ENCODE measurements at places on chromosomes 4 and X.
A peak's percentile ranks its signal among the peaks of the same experiment; 100 is the strongest.

GRCh38 chr4:103499094-103499493 is 220.7 kb downstream of the TACR3 start:
- no peaks in the 10 kb centered on the region for H3K4me1 ChIP-seq
- no peak for DNase-seq
- H3K27ac ChIP-seq: no peak overlapping the region
- no peak overlapping the region for H3K4me3 ChIP-seq
- no peaks in the 10 kb centered on the region for H3K27me3 ChIP-seq
- H3K36me3 ChIP-seq: no peaks in the 10 kb centered on the region

- H3K36me3 ChIP-seq: no peaks in the 10 kb centered on the region
- peaks cover 1% of the 10 kb centered on the region for H3K27me3 ChIP-seq
- DNase-seq: no peak
- no peak overlapping the region for H3K27ac ChIP-seq
These were observed 33.6 kb downstream of the GSPT2 start for GRCh38 chrX:51776851-51777250.

- H3K4me1 ChIP-seq: no peaks in the 10 kb centered on the region
- H3K4me3 ChIP-seq: no peak overlapping the region
- no peak overlapping the region for H3K27ac ChIP-seq
- H3K36me3 ChIP-seq: peaks cover 8% of the 10 kb centered on the region
These were observed 104.3 kb upstream of the TTC29 start for GRCh38 chr4:147049946-147050345.

DNA sequence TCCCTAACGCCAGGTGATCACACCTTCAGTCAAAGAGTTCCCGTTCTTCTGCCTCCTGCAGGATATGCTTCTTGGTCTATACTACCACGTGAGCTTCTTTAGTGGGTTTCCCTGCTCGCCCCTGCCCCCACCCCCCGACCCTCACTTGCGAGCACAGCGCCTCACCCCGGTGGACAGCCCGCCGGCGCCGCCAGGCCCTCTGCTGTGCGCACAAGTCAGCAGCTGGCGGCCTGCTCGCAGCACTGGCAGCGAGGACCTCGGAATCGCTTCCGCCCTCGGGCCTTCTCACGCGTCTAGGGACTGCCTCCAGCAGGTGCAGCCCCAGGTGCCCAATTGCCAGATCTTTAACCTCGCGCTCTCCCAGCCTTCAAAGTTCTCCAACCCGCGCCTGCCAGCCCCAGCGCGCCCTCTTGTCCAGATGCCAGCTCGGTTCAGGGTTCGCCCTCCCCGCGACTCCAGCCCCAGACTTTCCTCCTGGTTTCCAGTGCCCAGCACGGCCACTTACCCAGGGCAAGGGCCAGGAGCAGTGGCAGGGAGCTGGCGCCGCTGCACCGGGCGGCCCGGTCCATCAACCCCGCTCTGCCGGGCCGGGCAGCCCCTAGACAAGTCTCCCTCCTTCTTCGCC is 454 bp downstream of the BTC start:
- H3K36me3 ChIP-seq: no peaks in the 10 kb centered on the region
- peaks cover 46% of the 10 kb centered on the region for H3K27me3 ChIP-seq
- no peak for DNase-seq
- no peak overlapping the region for H3K4me3 ChIP-seq
- H3K4me1 ChIP-seq: no peaks in the 10 kb centered on the region

DNA sequence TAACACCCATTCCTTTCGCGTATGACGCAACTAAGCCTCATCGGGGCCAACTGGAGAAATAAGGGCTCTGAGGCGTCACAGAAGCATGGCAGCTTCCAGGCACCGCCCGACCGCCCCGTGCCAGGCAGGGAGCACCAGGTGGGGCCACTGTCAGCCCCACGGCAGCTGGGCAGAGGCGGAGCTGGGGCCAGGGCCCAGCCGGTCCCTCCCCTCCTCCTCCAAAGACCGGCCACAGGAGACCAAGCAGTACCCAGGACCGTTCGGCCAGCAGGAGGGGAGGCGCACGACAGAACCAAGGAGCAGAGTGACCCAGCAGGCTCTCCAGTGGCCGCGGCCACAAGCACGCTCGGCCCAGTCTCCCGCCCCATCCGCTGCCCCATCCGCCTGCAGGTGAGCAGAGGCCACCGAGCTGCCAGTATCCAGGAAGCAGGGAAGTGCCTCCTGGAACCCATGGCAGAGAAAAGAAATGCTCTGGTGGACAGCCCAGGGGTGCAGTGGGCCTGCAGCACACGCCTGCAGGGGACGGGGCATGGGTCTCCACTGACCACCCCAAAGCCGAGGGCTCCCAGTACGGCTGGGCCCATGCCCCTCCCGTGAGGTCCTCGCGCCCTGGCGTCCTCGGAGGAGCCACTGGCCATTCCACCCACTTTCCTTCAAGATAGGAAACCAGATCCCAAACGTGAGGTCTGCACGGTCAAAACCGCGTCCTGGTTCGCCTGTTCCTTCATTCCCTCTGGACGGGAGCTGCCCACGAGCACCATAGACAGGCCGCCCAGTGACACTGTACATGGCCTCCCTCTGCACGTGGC is 9.6 kb downstream of the CTBP1 start:
- H3K4me3 ChIP-seq: no peak overlapping the region
- H3K4me1 ChIP-seq: peaks cover 15% of the 10 kb centered on the region
- DNase-seq: no peak
- no peaks in the 10 kb centered on the region for H3K27me3 ChIP-seq

GRCh38 chr4:145865274-145865941 is 73.2 kb downstream of the ZNF827 start:
- H3K4me1 ChIP-seq: peaks cover 11% of the 10 kb centered on the region
- no peak overlapping the region for H3K4me3 ChIP-seq
- no peak for DNase-seq
- no peaks in the 10 kb centered on the region for H3K27me3 ChIP-seq

- H3K36me3 ChIP-seq: no peaks in the 10 kb centered on the region
- DNase-seq: no peak
These were observed 373.6 kb upstream of the NDST3 start for GRCh38 chr4:117660668-117661067.

DNA sequence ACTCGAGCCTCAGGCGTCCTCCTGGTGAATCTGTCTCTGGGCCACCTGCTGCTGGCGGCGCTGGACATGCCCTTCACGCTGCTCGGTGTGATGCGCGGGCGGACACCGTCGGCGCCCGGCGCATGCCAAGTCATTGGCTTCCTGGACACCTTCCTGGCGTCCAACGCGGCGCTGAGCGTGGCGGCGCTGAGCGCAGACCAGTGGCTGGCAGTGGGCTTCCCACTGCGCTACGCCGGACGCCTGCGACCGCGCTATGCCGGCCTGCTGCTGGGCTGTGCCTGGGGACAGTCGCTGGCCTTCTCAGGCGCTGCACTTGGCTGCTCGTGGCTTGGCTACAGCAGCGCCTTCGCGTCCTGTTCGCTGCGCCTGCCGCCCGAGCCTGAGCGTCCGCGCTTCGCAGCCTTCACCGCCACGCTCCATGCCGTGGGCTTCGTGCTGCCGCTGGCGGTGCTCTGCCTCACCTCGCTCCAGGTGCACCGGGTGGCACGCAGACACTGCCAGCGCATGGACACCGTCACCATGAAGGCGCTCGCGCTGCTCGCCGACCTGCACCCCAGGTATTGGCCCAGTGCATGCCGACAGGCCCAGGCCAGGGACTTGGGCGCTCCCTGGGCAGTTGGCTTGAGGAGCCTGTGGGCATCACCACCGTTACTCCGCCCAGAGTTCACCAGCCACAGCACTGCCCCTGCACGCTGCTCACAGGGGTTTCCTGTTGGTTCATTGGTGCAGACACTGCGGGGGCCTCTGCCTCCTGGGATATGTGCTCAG is 1.1 kb downstream of the GPR78 start:
- H3K4me1 ChIP-seq: no peaks in the 10 kb centered on the region
- no peaks in the 10 kb centered on the region for H3K36me3 ChIP-seq
- H3K27me3 ChIP-seq: peaks cover 34% of the 10 kb centered on the region
- H3K4me3 ChIP-seq: no peak overlapping the region
- DNase-seq: no peak

DNA sequence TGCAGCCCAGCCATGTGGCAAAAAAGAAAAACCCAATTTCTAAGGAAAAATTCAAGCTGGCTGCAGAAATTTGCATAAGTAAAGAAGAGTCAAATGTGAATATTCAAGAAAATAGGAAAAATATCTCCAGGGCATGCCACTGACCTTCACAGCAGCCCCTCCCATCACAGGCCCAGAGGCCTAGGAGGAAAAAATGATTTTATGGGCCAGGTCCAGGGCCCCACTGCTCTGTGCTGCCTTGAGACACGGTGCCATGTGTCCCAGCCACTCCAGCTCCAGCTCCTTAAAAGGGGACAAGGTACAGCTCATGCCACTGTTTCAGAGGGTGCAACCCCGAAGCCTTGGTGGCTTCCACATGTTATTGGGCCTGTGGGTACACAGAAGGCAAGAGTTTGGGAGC is 182.7 kb upstream of the FGF16 start:
- H3K4me1 ChIP-seq: no peaks in the 10 kb centered on the region
- no peaks in the 10 kb centered on the region for H3K27me3 ChIP-seq
- peaks cover 53% of the 10 kb centered on the region for H3K36me3 ChIP-seq
- no peak for DNase-seq
- no peak overlapping the region for H3K27ac ChIP-seq
- no peak overlapping the region for H3K4me3 ChIP-seq

DNA sequence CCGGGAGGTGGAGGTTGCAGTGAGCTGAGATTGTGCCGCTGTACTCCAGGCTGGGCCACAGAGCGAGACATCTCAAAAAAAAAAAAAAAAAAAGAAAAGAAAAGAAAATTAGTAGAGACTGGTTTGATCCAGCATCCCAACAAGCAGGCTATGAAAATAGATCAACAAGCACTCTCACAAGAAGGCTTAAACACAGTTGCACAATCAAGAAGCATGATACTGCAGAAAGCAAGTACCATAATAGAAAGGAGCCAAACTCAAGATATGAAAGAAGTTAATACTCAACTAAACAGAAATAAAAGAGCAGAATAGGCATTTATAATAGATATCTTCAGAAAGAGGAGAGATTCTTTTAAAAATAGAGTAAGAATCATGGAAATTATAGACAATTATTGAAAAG is 10.6 kb downstream of the TLR6 start:
- H3K4me3 ChIP-seq: no peak overlapping the region
- no peaks in the 10 kb centered on the region for H3K27me3 ChIP-seq
- H3K4me1 ChIP-seq: peaks cover 7% of the 10 kb centered on the region
- no peak overlapping the region for H3K27ac ChIP-seq

GRCh38 chr4:74083546-74083945 is 15.4 kb downstream of the CXCL2 start:
- H3K36me3 ChIP-seq: no peaks in the 10 kb centered on the region
- H3K4me1 ChIP-seq: no peaks in the 10 kb centered on the region
- no peak overlapping the region for H3K27ac ChIP-seq
- no peak for DNase-seq
- H3K27me3 ChIP-seq: peaks cover 3% of the 10 kb centered on the region
- H3K4me3 ChIP-seq: no peak overlapping the region

- no peak overlapping the region for H3K4me3 ChIP-seq
- no peak for DNase-seq
- H3K36me3 ChIP-seq: no peaks in the 10 kb centered on the region
- H3K4me1 ChIP-seq: no peaks in the 10 kb centered on the region
- H3K27me3 ChIP-seq: no peaks in the 10 kb centered on the region
These were observed 430.9 kb downstream of the C4orf33 start for GRCh38 chr4:129526812-129527211.

- H3K4me1 ChIP-seq: no peaks in the 10 kb centered on the region
- no peak overlapping the region for H3K27ac ChIP-seq
- DNase-seq: no peak
- no peak overlapping the region for H3K4me3 ChIP-seq
- no peaks in the 10 kb centered on the region for H3K27me3 ChIP-seq
These were observed 54.0 kb upstream of the AMELX start for GRCh38 chrX:11239230-11239629.

GRCh38 chr4:155077452-155078229 is 130.8 kb upstream of the NPY2R start:
- H3K4me1 ChIP-seq: no peaks in the 10 kb centered on the region
- H3K36me3 ChIP-seq: no peaks in the 10 kb centered on the region
- DNase-seq: no peak
- H3K4me3 ChIP-seq: no peak overlapping the region
- no peaks in the 10 kb centered on the region for H3K27me3 ChIP-seq

DNA sequence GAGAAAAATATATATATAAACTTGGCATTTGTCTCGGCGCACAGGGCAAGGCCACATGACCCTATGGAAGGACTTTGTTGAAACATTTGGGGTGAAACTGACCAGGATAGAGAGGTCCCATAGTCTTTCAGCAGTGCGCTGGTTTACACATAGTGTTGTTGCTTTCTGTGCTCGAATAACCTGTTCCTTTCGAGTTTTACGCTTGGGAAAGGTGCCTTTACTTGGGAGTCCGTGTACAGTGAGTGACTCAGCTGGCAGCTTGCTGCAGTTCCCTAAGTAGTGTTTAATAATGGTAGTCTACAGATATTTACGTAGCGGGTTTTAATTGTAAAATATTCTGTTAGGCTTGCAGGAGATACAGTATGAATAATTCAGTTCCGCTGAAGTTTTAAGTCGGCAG is 578 bp downstream of the APOOL start:
- peaks cover 2% of the 10 kb centered on the region for H3K27me3 ChIP-seq
- H3K27ac ChIP-seq: peak overlapping the region; percentile 88
- peak; percentile 6 for DNase-seq

- no peaks in the 10 kb centered on the region for H3K36me3 ChIP-seq
- peaks cover 61% of the 10 kb centered on the region for H3K27me3 ChIP-seq
- H3K4me3 ChIP-seq: no peak overlapping the region
- H3K4me1 ChIP-seq: peaks cover 12% of the 10 kb centered on the region
- no peak overlapping the region for H3K27ac ChIP-seq
These were observed 3.9 kb upstream of the PRSS12 start for GRCh38 chr4:118356731-118357130.

DNA sequence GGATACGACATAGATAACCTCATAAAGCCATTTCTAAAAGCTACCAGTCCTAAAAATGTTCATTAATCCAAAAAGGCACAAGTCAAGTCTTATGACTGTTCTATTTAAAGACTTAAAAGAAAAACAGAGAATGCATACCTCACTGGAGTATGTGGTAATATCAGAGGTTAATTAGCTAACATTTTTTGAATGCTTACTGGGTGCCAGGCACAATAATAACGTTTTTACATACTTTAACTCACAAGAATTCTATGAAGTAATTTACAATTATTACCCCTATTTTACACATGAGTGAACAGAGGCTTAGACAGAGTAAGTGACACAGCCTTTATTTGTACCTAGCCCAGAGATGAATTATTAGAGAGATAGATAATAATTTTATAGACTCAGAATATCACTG is 207.5 kb downstream of the PDGFC start:
- H3K27ac ChIP-seq: no peak overlapping the region
- H3K4me1 ChIP-seq: no peaks in the 10 kb centered on the region
- DNase-seq: no peak
- no peak overlapping the region for H3K4me3 ChIP-seq
- no peaks in the 10 kb centered on the region for H3K27me3 ChIP-seq

DNA sequence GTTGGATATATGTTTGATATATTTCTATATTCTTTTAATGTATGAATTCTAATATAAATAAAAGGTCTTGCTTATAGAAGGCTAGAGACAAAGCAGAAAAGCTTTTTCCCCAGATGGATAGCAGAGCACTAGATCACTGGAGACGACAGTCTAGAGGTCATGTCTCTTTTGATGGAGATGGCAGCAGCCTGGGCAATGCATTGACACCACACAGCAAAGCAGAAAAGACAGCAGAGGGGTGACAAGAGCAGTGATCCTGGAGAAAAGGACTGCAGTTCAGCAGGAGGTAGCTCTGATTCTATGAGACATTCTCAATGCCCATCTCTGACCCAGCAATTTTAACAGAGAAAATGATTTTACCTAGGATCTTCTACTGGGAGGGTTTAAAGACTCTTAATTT is 210.6 kb downstream of the DTHD1 start:
- H3K36me3 ChIP-seq: no peaks in the 10 kb centered on the region
- no peak for DNase-seq
- H3K4me1 ChIP-seq: no peaks in the 10 kb centered on the region
- no peak overlapping the region for H3K4me3 ChIP-seq
